ENCODE measurements at places on chromosomes 5 and 9. TPM values are rescaled to one million over a fixed set of nuclear protein-coding genes. Genes with fewer than 3 reads are reported as not detected.

The C1QTNF3 gene
- 1.8 TPM for total RNA-seq

The HRCT1 gene
- total RNA-seq, result 0.92 TPM

The SLC25A2 gene
- not detected for total RNA-seq

The GRXCR2 gene
- total RNA-seq, result not detected

The PCDHA10 gene
- 0.05 TPM for total RNA-seq
